ENCODE measurements at places on chromosomes 2 and 18.

- DNase-seq = no peak
These were observed 120.0 kb upstream of the SLC35G4 start for GRCh38 chr18:11489266-11489899.

GRCh38 chr2:111071600-111072171 lies 49.0 kb upstream of the BCL2L11 start:
- no peak for DNase-seq

DNA sequence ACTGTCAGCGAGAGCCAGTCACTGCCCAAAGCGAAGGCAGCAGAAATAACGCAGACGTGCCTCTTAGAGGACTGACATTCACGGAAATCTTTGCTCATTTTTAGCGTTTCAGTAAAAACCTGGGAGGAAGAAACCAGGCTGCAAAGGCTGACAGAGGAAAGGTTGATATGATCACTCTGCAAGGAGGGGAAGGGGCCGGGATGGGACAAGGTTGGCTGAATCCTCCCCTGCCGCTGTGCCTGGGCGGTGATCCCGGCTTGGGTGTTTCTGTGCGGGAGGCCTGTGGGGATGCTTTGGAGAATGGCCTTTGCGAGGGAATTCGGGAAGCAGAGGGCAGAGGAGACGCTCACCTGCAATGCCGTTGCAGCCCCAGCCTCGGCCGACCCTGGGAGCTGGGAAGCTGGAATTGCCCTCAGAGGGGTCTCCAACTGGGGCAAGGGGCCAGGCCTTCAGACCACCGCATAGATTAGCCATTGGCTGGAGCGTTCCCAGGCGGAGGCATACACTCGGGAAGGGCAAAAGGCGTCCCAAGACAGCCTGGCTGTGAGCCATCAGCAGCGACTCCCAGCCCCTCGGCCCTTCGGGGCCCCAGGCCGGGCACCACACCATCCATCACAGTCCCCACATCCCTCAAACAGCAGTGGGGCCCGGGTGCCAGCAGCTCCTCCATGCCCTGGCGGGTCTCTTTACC lies 111.7 kb upstream of the GPC1 start:
- no peak for DNase-seq

DNA sequence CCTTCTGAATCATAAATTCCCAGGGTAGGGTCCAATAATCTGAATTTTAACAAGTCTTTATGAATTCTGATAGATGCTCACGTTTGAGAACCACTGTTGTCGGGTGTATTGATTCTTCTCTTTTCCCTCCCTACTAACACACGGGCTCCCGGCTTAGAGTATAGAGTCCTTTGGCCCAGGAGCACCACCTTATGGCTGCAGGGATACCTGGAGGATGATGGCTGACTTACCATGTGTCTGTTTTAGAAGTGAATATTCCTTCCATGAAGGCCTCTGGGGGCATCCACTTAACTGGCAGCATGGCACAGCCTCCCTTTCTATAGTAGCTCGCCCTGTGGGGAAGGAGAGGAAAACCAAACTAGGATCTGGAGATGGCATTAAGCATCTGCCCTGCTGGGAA lies 91.7 kb downstream of the CLIP4 start:
- DNase-seq = no peak

GRCh38 chr2:173037245-173038120 lies 38.2 kb upstream of the MAP3K20 start:
- no peak for DNase-seq

- DNase-seq = no peak
These were observed 81.2 kb downstream of the GFPT1 start for GRCh38 chr2:69305712-69306392.

- DNase-seq = no peak
These were observed 14.2 kb upstream of the RTTN start for GRCh38 chr18:70219688-70220087.

DNA sequence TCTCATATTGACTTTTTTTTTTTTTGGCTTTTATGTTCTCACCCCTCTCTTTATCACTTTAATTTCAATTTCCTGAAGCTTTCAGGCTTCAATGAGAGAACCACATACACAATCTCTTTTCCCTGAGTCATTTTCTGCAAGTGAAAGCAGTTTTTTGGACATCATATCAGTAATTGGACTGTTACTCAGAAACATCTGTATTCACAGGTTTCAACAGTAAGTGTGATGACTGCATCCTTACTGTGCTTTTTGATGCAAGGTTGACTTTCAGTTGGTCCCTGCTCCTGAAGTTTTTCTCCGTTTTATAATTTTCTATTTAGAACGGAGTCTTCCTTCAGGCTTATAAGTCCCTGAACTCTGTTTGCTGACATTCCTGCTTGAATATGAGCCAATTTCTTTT lies 70.5 kb upstream of the CCBE1 start:
- no peak for DNase-seq

DNA sequence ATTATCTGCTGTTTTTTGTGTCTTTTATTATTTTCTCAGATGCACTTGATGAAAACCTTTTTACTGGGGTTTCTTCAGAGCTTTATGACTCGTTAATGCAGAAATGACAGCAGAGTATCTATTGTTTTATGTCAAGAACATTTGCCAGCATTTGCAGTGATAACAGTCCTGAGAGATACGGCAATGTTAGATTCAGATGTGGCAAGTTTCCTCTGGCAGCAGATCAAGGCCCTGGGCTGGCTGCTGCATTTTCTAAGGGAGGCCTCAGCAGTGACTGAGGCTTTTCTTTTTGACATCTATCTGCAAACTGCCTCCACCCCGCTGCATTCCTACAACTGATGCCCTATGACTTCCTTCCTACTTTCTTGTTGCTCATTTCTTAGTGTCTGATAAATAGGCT lies 40.2 kb downstream of the EFEMP1 start:
- DNase-seq = no peak

DNA sequence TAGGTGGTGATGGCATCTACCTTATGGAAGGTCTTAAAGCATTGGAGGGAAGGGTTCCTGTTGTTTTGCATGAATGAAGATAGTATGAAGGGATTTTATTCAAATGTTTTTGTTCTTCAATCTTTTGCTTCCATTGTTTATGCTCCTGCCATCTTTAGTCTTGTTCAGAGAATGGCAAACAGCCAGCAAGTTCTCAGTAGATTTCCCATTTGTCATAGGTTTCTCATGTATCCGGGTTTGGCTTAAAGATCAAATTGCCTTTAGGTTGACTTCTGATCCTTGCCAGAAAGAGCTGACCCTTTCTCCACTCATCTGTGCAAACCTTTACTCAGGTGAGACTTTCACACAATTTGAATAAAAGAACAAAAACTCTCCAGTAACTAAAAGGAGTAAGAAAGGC lies 44.2 kb upstream of the STAT4 start:
- DNase-seq = no peak

DNA sequence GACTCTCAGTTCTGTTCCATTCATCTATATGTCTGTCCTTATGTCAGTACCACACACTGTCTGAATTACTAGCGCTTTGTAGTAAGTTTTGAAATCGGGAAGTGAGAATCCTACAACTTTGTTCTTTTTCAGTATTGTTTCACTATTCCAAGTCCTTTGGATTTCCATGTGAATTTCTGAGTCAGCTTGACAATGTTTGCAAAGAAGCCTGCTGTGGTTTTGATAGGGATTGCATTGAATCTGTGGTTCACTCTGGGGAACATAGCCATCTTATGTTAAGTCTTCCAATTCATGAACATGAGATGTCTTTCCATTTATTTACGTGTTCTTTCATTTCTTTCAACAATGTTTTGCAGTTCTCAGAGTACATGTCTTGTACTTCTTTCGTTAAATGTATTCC lies 15.0 kb downstream of the SLC3A1 start:
- no peak for DNase-seq

DNA sequence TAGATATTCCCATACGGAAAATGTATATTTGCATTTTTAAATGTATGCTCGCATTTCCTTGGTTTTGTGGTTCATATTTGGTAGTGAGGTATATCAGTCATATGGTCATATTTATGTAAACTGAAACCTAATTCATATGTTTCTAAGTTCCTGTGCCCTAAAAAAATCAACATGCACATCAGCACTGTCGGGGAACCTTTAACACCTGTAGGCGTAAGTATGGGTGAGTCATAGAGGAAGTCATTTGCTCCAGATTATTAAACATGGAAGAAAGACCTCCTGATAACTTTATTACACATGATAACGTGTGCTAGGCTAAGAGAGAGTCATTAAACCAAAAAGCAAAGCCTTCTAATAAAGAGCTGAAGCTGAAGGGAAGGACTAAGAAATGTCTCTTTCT lies 437.7 kb downstream of the NRXN1 start:
- DNase-seq = no peak

GRCh38 chr2:60095202-60095815 lies 458.1 kb downstream of the BCL11A start:
- DNase-seq = no peak

DNA sequence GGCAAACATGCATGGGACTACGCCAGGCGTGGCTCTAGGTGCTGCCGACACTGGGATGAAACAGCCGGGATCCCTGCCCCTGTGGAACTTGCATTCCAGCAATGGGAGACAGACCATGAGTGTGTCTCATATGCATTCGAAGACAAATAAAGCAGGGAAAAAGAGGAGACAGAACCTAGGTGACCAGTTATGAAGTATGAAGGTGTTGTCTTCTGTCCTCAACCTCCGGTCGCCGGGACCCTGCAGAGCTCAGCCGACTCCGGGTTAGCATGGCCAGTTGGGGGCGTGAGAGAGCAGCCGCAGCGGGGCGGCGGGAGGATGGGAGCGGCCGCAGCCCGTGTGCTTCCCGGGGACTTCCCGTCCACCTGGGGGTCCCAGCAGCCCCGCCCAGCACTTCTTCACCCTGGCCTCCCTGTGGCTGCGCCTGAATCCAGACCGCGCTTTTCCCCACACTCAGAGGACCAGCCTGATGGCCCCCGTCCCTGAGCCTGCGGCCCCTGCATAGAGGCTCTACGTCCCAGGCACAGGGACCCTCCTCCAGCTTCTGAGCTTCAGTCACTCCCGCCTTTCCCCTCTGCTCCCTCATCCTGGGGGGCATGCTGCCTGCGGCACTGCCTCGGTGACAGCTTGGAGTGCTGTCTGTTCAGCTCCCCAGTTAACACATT lies 11.4 kb downstream of the ID2 start:
- peak; percentile 70 for DNase-seq

GRCh38 chr2:112835536-112836162 lies 930 bp downstream of the IL1B start:
- no peak for DNase-seq

GRCh38 chr18:61975526-61976326 lies 82.9 kb upstream of the RNF152 start:
- no peak for DNase-seq

DNA sequence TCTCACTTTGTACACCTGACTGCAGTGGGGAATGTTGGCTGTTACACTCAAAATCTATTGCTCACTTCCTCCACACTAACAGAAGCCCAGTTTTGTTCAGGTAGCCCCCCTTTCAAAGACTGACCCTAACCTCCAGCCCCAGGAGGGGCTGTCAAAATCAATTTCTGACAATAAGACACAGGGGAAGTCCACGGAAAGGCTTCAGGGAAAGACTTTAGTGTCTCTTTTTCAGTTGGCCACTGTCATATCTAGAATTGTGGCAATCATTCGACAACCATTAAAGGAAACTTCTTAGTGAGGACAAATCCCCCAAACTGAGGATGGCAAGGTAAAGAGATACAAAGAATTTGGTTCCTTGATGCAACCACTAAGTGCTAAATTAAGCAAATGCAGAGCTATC lies 59.0 kb downstream of the BARD1 start:
- no peak for DNase-seq

GRCh38 chr18:46273861-46274260 lies 169.7 kb downstream of the HAUS1 start:
- DNase-seq = no peak

- no peak for DNase-seq
These were observed 283.5 kb downstream of the CCDC178 start for GRCh38 chr18:33156906-33157470.

- DNase-seq = no peak
These were observed 16.6 kb upstream of the NABP1 start for GRCh38 chr2:191661097-191661924.

DNA sequence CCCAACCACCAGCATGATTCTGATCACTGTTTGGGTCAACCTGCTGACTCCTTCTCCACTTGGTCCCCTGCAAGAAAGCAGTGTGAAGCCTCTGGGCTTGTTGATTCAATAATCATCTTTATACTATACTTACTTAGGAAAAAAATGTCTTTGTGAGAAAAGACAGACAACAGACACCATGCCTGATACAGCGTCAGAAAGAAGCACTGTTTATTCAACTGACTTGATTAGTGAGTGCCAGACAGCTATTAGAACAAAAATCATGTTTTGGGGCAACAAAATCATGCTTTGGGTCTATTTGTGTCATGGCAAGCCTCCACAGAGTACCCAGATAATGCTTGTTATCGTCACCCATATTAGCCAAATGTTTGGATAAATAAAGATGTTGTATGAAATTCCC lies 58.7 kb upstream of the ATL2 start:
- DNase-seq = no peak

GRCh38 chr18:60099709-60100108 lies 199.9 kb downstream of the PMAIP1 start:
- no peak for DNase-seq

DNA sequence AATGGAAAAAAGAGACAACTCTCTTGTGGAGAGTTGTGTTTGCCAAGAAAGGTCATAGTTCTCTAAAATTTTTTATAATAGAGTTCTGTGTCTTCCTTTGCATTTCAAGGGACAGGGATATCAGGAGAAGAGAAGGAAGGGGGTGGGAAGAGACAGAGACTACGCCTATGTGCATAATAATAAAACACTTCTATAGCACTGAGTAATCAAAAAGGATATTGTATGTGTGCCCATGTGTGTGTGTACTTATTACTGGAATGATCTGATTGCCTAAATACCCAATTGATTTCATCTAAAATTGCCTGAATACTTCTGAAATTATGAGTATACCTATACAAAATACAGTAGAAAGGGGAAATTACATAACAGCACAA lies 803.7 kb upstream of the ACVR2A start:
- DNase-seq = no peak

GRCh38 chr2:10402062-10402585 lies 46.0 kb downstream of the ODC1 start:
- no peak for DNase-seq

GRCh38 chr2:75801234-75801982 lies 90.7 kb upstream of the GCFC2 start:
- no peak for DNase-seq

DNA sequence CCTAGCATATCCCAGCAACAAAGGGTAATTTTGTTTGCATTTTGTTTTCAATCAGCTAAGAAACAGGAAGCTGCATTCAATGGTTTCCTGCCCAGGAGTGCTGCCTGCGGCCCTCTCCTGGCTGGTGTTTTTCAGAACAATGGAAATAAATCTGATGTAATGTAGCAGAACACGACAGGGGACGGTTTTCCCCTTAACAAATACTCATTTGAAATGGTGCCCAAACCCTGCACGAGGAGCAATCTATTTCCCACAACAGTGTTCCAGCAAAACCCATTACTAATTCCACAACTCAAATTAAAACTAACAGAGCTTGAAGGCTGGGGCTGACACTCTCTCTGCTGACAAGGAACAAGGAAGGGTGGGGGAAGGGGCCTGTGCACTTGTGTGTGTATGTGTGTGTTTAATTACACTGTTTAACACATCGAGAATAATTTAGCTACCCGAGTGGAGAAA lies 8.7 kb downstream of the CAPN13 start:
- DNase-seq = no peak
